Sigmoid colon (tissue), 7 donors: ENCODE measurements at places on chromosomes 4 and X. TPM values are rescaled to one million over a fixed set of nuclear protein-coding genes. Genes with fewer than 3 reads are reported as not detected.

Gene AR
- 0.42 TPM for polyA plus RNA-seq

Gene NXF2B
- not detected for polyA plus RNA-seq

Gene PWWP3B
- under 0.01 TPM for polyA plus RNA-seq

Gene DDX60
- 98.5 TPM for polyA plus RNA-seq

Gene RASGEF1B
- 6.0 TPM for polyA plus RNA-seq

Gene RAB33A
- 1.2 TPM for polyA plus RNA-seq

Gene FGF13
- polyA plus RNA-seq: 6.0 TPM

Gene CCDC160
- polyA plus RNA-seq: 0.07 TPM

Gene CXCL3
- 82.2 TPM for polyA plus RNA-seq

Gene AVPR2
- polyA plus RNA-seq: not detected

Gene KLB
- polyA plus RNA-seq: 0.55 TPM

Gene FBXW7
- polyA plus RNA-seq: 3.7 TPM

Gene SSX3
- polyA plus RNA-seq: not detected

Gene OPN1LW
- not detected for polyA plus RNA-seq

Gene SAGE1
- polyA plus RNA-seq: not detected

Gene TCEANC
- polyA plus RNA-seq: 1.2 TPM

Gene AFP
- polyA plus RNA-seq: not detected

Gene TEC
- 2.5 TPM for polyA plus RNA-seq

Gene CDKL2
- not detected for polyA plus RNA-seq

Gene SPANXB1
- polyA plus RNA-seq: not detected

Gene DCLK2
- 1.2 TPM for polyA plus RNA-seq

Gene RENBP
- polyA plus RNA-seq: 15.0 TPM

Gene IQCM
- 0.41 TPM for polyA plus RNA-seq

Gene SCARB2
- 38.6 TPM for polyA plus RNA-seq

Gene NEUROG2
- not detected for polyA plus RNA-seq

Gene MYOZ2
- polyA plus RNA-seq: 0.69 TPM

Gene NUDT10
- 1.2 TPM for polyA plus RNA-seq

Gene SPIN4
- 2.6 TPM for polyA plus RNA-seq

Gene GUCY2F
- polyA plus RNA-seq: not detected

Gene SHROOM4
- polyA plus RNA-seq: not detected

Gene KCNE5
- polyA plus RNA-seq: not detected

Gene DOK7
- polyA plus RNA-seq: 0.85 TPM

Gene RIPPLY1
- not detected for polyA plus RNA-seq

Gene SPINK2
- not detected for polyA plus RNA-seq

Gene SMIM20
- 99.1 TPM for polyA plus RNA-seq

Gene SSX2
- polyA plus RNA-seq: not detected

Gene XG
- polyA plus RNA-seq: not detected

Gene RNF212
- 0.60 TPM for polyA plus RNA-seq

Gene ADH1C
- polyA plus RNA-seq: 94.4 TPM

Gene CHM
- 8.4 TPM for polyA plus RNA-seq

Gene PRSS12
- 6.2 TPM for polyA plus RNA-seq

Gene BRCC3
- 28.7 TPM for polyA plus RNA-seq

Gene LONRF3
- polyA plus RNA-seq: 2.6 TPM

Gene EGF
- polyA plus RNA-seq: 0.46 TPM

Gene APELA
- not detected for polyA plus RNA-seq

Gene ART3
- 5.1 TPM for polyA plus RNA-seq

Gene RTL5
- polyA plus RNA-seq: 1.6 TPM

Gene S100P
- polyA plus RNA-seq: 110 TPM

Gene NAA11
- not detected for polyA plus RNA-seq

Gene PNMA6F
- polyA plus RNA-seq: not detected

Gene RASSF6
- polyA plus RNA-seq: 20.4 TPM

Gene PNMA6A
- 1.1 TPM for polyA plus RNA-seq

Gene SYN1
- polyA plus RNA-seq: not detected
